ENCODE measurements at places on chromosomes 12 and 14. TPM values are rescaled to one million over a fixed set of nuclear protein-coding genes. Genes with fewer than 3 reads are reported as not detected.
A peak's percentile ranks its signal among the peaks of the same experiment; 100 is the strongest.

GRCh38 chr14:57652769-57653168 lies 159.1 kb upstream of the CCDC198 start:
- no peak for DNase-seq

CCDC196 gene
- not detected for total RNA-seq

- DNase-seq: no peak
These were observed 31.4 kb upstream of the SLC2A13 start for GRCh38 chr12:40137252-40137651.

GRCh38 chr14:36430169-36430568 lies 89.9 kb downstream of the NKX2-1 start:
- DNase-seq: no peak

DNA sequence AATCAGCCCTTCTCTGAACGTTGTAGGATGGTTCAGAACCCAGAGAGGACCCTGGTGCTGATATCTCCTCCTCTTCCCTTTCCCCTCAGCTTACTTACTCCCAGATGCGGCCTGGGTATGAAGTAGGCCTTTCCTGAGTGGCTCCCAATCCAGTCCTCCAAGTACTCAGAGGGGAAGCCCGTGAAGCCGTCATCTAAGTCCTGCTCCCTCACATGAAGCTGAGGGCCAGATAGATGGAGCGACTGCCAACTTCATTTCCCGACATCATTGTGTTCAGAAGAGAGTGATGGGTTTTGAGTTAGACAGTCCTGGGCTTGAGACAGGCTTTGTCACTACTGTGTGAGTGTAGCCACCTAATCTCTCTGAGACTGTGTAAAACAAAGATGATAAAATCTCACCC lies 2.7 kb downstream of the APOLD1 start:
- DNase-seq: no peak

GRCh38 chr12:12979126-12979525 lies 20.9 kb downstream of the HEBP1 start:
- DNase-seq: no peak

DNA sequence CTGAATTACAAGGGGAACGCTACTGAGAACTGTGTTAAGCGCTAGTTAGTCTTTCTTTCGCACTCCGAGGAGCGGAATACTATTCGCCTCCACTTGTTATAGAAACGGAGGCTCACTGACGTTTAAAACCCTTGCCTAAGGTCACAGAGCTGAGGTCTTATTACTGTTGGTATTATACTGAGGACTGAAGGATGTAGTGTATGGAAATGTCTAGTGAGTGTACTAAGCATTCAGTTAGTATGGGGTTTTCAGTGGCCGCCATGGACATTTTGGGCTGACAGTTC lies 826 bp downstream of the ACADS start:
- DNase-seq: no peak

DNA sequence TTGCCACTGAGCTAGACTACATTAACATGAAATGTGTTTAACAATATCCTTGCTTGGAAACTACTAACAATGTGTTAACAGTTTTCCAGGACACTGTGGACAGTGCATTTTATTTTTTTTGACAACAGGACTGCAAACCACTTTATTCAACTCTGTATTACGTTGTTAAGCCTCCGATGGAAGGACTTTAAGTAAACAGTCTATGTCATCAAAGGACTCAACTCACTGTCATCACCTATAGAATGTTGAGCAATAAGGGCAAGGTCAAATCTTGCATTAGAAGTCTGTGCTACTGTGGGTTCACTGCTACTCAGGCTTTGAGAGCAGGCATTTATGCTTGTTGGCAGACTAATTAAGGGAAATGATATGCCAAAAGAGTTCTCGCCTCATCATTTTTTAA lies 483.7 kb downstream of the FLRT2 start:
- no peak for DNase-seq

- DNase-seq: no peak
These were observed 70.4 kb upstream of the BTG1 start for GRCh38 chr12:92216092-92216491.

AHNAK2 gene
- total RNA-seq: 27.2 TPM

- no peak for DNase-seq
These were observed 126.8 kb upstream of the CPM start for GRCh38 chr12:69059465-69060457.

GPR84 gene
- 0.97 TPM for total RNA-seq

GRCh38 chr12:4031703-4032291 lies 158.6 kb upstream of the PARP11 start:
- DNase-seq: peak; percentile 8

NRIP2 gene
- 8.7 TPM for total RNA-seq

SLC2A14 gene
- 10.7 TPM for total RNA-seq
